LoVo (cell line): ENCODE measurements at places on chromosomes 1 and 21.

DNA sequence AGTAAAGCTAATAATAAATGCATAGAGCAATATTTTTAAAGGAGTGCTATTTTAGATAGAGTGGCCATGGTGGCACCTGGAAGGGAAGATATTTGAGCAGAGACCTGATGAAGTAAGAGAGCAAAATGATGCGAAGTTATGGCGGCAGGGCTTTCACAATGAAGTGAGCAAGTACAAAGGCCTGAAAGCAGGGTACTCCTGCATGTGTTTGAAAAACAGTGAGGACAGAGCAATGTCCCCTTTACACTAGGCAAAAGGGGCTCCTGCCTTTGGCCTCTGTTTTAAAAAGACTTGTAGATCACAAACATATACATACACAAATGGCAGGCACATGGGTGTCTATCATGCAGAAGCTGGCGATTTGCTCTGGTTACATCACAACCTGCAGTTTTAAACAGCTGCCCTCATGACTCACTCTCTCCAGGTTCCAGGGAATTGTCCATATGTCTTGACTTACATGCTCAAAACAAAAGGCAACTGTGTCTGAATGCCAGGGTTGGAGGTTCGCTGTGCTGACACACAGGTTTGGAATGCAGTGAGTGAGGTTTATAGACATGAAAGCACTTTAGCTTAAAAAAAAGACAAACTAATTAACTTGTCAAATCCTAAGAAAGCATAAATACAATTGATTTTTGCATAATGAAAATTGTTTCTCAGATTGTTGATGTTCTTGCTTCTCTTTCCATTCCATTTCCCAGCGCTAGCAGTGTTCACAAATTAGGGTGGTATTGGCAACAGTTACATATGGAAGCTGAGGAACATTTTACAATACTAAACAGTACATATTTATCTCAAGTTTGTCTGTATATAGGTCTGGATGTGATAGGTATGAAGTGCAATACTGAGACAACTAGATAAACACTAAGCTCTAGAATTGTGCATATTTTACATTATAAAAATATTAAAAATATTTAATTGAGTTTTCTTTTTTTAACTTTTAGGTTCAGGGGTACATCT is 313.9 kb downstream of the BARHL2 start:
- peak; percentile 89 for DNase-seq

DNA sequence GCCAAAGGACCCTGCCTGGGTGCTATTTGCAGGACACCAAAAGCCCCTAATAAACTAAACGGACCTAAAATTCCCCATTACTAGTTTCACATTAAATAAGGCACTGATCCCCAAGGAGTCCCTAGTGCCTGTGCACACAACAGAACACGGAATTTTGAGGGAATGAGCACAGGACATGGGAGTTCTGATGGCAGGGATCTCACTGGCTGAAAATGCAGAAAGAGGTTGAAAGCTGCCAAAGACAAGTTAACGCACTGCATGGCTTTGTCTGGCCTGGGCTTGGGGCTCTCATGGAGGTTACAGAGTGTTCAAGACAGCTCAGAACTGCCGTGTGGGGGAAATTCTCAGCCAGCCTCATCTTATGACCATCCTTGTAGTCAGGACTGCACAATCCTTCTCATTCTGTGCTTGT is 15.6 kb upstream of the ATP1B1 start:
- no peak for DNase-seq

DNA sequence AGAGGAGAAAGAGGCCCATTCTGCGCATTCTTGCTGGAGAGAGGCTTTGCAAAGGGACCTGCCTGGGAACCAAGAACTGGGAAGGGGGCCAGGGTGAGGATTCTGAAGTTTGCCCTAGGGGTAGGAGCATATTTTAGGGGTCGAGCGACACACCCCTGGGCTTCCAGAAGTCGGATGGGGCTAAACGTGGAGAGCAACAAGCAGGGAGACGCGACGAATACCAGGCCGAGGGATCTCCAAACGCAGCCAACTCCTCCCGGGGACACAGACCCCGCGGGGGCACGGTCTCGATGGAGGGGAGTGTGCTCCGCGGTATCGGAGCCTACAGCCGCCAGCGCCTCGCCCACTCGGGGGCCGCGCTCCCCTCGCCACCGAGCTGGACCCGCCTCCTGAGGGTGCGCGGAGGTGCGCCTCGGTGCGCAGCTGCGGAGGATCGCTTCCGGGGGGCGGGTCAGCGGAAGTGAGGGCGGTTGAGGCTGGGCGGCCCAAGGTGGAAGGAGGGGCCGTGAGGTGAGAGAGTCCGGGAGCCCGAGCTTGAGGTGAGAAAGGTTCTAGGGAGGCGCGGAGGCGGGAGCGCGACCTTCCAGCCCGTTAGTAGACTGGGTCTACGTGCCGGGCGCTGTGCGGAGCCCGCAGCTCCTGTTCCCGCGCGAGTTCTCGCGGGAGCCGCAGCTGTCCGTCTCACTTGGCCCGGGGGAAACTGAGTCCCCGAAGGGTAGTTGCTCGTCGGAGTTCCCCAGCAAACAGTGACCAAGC is at the start of gene MTFR1L:
TSS of gene MTFR1L (plus strand) at position 464 of the 756 bp plus-strand sequence. CDS start 3,151 bp downstream, outside the sequence.
- DNase-seq: peak; percentile 91

DNA sequence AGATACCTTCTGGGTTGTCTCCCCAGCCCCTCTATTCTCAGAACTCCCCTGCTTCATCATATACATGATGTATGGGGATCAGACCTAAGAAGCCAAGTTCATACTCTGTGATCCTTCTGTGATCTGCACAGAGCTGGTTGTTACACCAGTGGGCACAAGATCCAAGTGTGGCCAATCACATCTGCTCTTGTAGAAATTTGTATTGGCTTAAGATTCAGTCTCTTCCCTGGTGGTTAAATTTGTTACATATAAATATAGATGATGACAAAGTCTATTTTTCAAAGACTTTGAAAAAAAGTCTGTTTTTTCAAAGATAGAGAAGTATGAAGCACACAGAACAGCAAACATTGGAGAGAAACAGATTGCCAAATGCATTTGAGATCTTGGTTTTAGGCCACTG is 135.8 kb upstream of the FGGY start:
- no peak for DNase-seq

DNA sequence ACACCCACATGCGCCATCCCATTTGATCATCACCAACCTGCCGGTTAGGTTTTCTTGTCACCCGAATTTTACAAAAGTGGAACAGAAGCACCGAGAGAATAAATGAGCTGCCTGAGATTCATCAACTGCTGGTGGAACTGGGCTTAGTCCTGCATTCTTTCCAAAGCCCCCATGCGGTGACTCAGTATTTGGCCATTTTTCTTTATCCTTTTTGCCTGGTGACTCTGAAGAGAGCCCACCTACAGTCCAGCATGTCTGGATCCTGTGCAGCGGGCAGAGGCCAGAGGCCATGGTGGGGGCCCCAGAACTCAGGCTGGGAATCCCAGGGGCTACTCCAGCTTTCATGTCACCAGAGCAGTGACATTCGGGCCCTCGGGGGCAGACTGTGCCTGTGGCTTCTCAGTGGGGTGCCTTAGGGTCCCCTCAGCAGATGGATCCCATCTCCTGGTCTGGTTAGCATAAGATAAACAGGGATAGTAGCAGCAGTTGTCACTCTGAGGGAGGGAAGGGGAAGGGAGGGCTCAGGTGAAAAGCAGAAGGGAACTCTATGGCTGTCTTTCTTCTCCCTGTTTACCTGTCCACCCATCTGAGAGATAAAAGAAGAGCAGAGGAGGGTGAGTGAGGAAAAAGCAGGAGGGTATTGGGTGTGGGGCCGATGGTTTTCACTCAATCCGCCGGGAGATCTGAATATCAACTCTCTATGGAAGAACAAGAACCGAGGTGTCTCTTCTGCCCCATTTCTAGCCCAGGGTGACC is 63.2 kb downstream of the KIF26B start:
- no peak for DNase-seq

GRCh38 chr1:18347559-18347958 is 133.2 kb upstream of the KLHDC7A start:
- DNase-seq: no peak

GRCh38 chr1:48869116-48869893 is 92.6 kb upstream of the BEND5 start:
- DNase-seq: no peak

DNA sequence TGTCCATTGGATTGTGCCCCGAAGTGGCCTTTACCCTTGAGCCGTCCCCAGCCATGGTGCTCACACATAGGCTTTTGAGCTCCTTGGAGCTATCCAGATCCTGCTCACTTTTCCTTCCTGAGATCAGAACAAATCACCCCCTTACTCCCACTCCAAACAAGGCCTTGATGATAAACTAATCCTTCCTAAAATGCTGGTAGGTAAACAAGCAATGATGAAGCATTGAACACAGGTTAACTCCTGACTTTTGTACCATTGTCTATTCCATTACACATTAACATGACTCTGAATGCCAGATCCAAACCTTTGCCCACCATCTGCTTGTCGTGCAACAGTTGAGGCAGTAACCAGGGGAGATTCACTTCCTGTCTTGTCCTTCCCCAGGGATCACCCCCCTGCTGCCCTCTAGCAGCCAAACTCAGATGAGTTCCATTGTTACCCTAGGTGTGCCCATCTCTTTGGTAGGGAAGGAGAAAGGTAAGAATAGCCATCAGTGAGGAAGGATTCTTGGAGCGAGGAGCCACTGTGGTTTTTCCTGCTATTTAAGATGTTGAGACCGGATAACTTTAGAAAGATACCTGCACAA is 79.5 kb upstream of the DNAJC6 start:
- DNase-seq: no peak

GRCh38 chr1:206926286-206926685 is 4.5 kb upstream of the FCMR start:
- no peak for DNase-seq

DNA sequence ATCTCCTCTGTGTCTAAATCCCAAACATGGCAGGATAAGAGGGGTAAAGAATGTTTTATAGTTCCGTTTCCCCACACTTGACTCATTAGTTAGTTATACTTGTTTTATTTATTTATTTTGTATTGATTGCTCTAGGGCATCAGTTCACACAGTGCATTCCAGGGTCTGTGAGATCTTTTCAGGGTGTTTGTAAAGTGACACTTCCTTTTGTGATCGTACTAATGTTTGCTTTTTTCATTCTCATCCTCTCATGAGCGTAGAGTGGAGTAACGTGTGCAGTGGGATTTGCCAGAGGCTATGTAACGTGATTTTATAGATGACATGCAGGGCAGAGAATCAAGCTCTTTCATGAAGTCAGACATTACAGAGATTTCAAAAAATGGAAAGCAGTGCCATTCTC is 103.2 kb downstream of the SCCPDH start:
- no peak for DNase-seq

DNA sequence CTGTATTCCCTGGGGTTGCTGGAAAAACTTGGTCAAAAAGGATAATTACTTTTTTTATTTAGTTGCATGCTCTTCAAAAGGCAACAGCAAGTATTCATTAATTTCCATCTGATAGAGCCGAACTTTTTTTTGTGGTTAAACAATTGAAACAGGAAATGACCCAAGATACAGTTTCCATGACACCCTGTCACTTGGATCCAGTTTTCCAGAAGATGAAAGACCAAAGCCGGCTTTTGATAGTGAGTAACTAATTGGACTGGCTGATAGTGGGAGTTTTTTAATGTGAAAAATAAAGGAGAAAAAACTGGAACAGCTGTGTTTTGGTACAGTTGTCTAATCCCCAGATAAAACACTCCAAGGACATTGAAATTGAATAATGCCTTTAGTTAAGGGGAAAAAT is 33.0 kb downstream of the CACHD1 start:
- no peak for DNase-seq

DNA sequence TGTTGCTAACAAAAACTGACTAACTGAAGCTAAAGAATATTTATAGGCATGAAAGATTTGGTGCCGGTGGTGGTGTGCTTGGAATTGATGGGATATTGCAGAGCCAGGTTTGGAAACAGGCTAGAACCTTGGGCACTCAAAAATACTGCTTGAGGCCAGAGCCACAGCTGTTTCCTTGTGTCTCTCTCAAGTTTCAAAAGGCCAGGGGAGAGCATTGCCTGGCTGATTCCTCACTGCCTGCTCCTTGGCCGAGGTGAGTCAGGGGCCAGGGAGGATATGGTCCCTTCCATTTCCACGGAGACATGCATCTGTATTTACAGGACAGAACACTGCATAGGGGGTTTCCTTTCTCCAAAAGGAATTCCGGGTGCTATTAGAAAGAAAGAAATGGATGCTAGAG is 36.1 kb upstream of the IVNS1ABP start:
- no peak for DNase-seq

GRCh38 chr21:46371204-46372013 is 47.5 kb downstream of the PCNT start:
- no peak for DNase-seq

DNA sequence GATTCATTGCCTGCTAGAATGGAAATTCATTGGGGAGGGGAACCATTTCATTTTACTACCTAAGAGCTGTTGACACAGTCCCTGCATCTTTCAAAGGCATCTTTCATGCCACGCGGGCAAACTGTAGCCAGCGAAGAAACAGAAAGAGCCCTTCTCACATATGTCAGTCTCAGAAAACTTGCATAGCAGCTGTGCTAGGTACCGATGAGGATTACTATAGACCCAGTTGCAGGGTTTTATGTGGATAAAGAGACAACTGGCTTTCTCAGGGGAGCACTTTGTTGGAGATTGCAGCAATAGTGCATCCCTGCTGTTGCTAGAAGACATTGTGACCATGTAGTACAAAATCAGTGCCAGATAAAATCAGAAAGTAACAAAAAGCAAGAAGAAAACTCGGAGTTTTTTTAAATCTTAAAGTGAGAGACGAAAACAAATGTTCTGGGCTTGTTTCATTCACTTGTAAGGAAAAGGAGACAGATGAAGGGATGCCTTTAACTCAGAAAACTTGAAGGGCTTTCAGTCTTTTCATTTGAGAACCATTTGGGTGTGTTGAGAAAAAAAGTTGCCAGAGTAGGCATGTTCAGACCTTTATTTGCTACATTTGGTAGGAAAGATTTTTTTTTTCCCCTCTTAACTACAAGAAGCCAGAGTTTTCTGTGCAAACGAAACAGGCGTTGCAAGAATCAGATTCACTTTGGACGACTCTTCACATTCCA is 804.1 kb downstream of the USP25 start:
- no peak for DNase-seq

DNA sequence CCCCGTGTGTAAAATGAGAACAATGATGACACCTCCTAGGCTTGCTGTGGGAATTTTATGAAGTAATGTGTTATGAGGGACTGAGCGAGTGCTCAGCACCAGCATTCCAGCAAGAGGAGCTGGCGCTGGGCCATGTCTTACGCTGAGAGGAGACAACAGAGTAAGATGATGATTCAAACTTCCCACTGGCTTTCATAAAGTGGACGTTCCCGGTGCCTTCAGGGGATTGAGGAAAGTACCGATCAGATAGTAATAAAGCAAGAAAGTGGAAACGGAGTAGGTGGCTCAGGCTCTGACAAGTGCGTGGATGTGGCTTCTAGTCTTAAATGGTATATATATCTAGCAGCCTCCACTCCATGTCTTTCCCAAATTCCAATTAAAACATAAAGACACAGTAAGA is 23.8 kb downstream of the EPHA10 start:
- peak; percentile 45 for DNase-seq
